ENCODE measurements at places on chromosomes 1 and 21.

DNA sequence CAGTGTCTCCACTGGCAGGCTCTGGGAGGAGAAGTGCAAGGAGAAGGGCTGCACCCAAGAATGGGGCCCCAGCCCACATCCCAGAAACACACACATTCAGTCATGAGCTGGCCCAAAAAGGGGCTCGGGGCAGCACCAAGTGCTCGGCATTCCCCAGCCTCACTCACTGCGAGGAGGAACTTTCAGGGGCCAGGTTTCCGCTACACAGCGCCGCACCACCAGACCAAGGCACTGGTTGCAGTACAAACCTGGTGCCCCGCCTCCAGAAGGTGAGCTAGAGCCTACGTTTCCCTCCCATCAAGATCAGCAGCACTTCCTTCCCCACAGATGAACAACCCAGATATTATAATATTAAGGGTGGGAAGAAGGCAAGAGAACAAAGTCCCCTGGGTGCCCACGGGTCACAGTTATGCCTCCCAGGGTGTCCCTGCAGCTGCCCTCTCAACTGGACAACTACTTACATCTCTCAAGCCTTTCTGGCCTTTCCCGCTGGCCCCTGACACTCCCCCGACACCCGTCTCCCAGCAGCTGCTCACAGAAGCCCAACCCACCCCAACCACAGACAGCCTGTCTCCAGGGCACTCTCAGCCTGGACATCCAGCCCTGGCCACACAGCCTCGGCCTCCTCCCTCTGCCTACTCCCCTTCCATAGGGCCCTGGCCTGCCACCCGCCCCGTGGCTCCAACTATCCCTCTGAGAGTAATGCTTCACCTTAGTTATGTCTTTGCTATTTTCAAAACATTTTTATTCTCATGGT, 3.8 kb downstream of the PBXIP1 start:
- ATAC-seq = peak; percentile 54

GRCh38 chr1:15186846-15187151, 33.3 kb downstream of the TMEM51 start:
- ATAC-seq = no peak

GRCh38 chr1:11299225-11299574, 26.2 kb downstream of the UBIAD1 start:
- ATAC-seq = no peak

- no peak for ATAC-seq
These were observed 372.3 kb downstream of the TTLL7 start for GRCh38 chr1:83626603-83627002.

GRCh38 chr1:50710099-50710498, 250.0 kb downstream of the FAF1 start:
- no peak for ATAC-seq

DNA sequence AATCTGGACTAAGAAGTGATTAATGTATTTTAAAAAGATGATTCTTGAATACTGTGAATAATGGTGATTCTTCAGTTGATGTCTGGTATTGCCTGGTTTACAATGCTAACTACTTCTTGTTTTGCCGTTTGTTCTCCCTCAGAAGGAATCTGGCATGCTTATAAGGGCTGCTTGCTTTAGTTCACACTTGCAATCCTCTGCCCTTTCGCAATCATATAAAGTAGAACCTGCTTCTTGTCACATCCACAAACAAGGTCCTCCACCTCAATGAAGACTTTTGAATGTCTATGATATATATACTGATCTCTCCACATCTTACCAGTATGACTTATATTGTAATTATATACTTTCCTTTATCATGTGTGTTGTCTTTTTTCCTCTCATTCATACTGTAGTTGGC, 92.6 kb downstream of the ADGRL4 start:
- ATAC-seq = no peak

GRCh38 chr1:4476394-4476793, 178.0 kb upstream of the AJAP1 start:
- ATAC-seq = no peak

DNA sequence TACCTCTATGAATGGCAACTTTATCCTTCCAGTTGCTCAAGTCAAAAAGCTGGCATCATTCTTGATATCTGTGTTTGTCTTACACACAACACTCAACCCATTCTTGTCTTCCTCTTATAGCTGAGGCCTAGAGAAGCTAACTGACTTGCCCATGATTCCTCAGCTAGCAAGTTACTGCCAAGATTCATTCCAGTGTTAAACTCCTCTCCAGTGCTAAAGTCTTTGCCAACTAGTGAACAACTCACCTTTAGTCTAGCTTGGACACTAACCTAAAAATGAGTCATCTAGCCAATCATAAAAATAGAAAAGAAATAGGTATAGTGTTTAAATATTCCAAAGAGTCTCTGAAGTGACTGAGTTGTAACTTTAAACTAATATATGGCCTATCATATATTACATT, 45.6 kb upstream of the RGS2 start:
- ATAC-seq = no peak

GRCh38 chr1:227887697-227888403, 59.9 kb downstream of the WNT9A start:
- peak; percentile 56 for ATAC-seq

GRCh38 chr21:31429506-31429905, 85.4 kb upstream of the TIAM1 start:
- no peak for ATAC-seq

GRCh38 chr1:112797224-112797623, 82.1 kb upstream of the PPM1J start:
- no peak for ATAC-seq

- no peak for ATAC-seq
These were observed 84.7 kb downstream of the PHTF1 start for GRCh38 chr1:113674591-113674990.

DNA sequence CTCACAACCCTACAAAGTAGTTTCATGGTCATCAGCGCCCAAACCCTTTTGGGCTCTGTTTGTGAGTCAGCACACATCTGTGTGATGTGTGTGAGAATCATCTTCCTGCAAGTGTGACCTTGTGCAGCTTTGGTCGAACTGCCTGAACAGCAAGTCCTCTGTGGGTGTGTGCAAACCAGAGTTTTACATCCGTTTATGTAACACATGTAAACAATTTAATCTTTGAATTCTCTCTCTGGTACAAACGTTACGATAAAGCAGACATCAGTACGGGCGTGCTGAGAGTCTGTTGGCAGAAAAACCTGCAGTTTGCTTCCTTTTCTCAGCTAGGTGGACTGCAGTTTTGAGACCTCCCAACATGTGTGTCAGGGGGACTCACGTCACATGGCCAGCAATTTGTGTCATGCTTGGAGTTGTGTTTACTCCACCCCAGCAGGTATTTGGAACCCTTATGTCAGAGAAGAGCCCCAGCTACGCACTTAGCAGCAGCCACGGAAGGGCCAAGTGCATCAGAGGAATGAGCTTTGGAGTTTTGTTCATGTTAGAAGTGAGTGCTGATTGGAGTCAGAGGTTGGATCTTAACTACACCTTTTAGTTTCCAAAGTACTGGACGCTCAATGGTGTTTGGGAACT, 230.8 kb downstream of the PAPPA2 start:
- no peak for ATAC-seq

DNA sequence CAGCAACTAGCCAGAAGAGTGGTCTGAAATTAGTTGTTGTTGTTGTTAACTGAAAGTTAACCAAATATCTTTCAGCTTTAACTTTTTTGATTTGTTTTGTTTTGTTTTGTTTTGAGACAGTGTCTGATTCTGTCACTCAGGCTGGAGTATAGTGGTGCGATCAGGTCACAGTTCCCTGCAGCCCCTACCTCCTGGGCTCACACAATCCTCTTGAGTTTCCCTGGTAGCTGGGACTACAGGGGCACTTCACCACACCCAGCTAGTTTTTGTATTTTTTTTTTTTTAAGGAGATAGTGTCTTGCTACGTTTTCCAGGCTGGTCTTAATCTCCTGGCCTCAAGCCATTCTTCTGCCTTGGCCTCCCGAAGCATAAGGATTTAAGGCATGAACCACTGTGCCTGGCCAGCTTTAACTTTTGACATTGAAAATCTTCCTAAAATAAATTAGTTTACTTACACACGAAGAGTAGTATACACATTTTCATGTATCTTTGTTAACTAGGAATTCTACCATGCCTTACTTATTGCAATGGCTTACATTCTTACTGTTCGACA, 45.0 kb downstream of the GNG12 start:
- ATAC-seq = no peak

GRCh38 chr1:205543351-205544301, 39.2 kb downstream of the CDK18 start:
- no peak for ATAC-seq

DNA sequence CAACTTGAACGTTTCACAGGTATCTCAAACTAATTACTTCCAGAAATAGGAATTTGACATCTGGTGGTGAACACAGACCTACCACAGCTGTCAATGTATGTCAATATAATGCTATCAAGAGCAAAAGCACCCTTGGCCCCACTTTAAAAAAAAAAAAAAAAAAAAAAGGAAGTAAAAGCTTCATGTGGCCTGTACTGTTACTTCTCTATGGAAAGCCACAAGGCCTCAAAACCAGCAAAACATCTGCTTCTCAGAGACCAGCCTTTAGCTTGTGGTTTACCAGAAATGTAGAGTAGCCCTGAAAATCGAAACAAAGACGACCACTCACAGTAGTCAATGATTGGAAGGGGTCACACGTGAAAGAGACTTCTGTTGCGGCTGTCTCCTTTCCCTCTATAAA, 109.6 kb downstream of the SLC45A1 start:
- ATAC-seq = no peak
